Stimulated activated naive CD4-positive, alpha-beta T cell (primary cell): ENCODE measurements at places on chromosomes 11 and 22.

- DNase-seq = no peak
These were observed 131.0 kb upstream of the LDLRAD3 start for GRCh38 chr11:35812828-35813227.

- no peak for DNase-seq
These were observed 34.0 kb downstream of the KCNQ1OT1 start for GRCh38 chr11:2665526-2666400.

GRCh38 chr22:17369439-17370025 lies at the start of gene CECR2:
Gene CECR2 (plus strand): TSS chr22:17369460. CDS start chr22:17369784, 324 bp downstream.
- DNase-seq = peak; percentile 18

DNA sequence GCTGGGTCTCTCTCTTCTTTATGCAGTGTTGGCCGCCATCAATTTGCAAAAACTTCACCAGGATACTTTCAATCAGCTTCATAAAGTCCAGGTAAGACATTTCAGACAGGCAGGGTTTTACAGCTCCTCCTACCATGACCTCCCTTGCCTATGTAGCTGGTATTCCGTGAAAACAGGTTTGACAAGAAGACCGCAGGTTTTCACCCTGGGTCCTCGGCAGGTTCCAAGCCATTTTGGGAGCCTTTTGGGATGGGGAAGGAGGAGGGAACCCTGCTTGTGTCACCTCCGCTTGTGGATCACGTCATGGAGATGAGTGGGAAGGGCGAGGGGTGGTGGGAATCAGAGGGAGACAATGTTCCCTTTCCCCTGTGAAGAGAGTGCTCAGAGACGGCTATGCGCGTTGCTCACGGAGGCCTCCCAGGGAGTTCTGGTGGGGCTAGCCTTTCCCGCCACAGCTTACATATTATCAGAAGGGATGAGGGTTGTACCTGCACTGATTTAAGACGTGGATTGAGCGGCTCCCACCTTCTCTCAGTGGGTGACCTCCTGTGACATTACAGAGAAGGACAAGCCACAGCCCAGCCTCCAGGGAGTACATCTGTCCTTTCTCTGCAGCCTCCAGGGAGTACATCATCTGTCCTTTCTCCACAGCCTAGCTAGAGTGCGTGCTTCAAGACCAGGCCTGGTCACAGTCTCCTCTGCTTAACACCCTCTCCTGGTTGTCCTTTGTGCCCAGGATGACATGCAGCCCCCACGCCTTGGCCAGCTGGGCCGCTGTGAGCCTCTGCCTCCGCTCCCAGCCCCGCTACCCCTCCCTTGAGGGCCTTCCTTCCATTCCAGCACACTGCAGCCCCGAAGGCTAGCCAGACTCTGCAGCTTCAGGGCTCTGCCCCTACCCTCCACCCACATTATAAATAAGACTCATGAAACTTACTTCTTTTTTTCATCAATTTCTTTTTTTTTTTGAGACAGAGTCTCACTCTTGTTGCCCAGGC lies 17.2 kb downstream of the GLB1L3 start:
- DNase-seq = no peak

GRCh38 chr11:34721646-34722045 lies 100.8 kb downstream of the EHF start:
- no peak for DNase-seq

DNA sequence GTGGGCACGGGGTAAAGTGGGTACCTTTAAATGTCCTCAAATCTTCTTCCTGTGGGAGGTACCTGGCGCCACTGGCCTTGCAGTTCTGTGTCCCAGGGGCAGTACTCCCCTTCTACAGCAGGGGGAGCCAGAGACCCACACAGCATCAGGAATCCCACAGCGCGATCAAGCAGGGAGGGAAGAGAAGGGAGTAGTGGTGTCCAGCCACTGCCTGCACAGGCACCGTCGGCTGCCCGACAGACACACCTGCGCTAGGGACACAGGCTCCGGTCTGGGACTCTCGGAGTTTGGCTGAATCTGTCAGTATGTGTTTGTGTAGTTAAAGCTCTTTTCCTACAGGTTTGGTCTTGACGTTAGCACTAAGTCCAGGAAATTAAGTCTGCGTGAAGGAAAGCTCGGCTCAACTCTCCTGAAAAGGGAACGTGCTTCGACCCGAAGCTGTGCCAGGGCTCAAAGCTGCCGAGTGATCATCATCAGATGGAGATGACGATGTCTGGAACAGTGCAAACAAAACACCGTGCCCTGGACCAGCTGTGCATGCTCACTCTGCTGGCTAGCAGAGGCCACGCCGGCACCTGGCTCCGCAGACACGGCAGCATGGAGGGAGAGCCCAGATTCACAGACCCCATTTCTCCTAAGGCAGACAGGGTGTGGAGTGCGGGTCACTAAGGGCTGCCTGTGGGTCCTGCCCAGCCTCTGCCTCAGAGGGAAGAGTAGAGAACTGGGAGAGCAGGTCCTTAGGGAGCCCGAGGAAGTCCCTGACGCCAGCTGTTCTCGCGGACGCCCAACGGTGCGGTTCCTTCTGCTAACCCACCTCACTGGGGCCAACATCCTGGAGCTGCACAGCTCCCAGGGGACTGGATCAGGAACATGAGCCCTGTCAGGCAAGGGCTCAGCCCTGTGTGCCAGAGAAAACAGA lies 56.0 kb upstream of the BID start:
- DNase-seq = peak; percentile 62

- DNase-seq = no peak
These were observed 34.5 kb upstream of the ANO3 start for GRCh38 chr11:26297189-26297975.

DNA sequence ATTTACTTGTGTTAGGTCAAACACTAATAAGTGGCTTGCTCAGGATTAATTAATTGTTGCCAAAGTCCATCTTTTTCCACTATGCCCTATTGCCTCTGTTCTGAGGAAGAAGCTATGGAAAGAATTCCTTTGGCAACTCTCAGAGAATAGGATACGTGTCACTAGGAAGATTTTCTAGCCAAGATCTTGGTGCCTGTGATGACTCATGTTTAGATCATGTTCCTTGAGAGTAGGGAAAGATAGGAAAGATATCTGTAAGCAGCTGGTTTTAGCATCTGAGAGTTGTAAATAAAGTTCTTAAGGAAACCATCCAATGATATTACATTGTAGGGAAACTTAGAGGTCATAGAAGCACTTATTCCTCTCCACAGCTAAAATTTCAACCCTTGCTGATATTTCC lies 15.7 kb downstream of the SLN start:
- no peak for DNase-seq
